Activated CD4-positive, alpha-beta T cell treated with anti-CD3 and anti-CD28 coated beads, Interleukin-2, amount 10 ng/mL, durations not matched to agents 7 days and 5 days (primary cell): ENCODE measurements at places on chromosomes 2 and 18. TPM values are rescaled to one million over a fixed set of nuclear protein-coding genes. Genes with fewer than 3 reads are reported as not detected.

DNA sequence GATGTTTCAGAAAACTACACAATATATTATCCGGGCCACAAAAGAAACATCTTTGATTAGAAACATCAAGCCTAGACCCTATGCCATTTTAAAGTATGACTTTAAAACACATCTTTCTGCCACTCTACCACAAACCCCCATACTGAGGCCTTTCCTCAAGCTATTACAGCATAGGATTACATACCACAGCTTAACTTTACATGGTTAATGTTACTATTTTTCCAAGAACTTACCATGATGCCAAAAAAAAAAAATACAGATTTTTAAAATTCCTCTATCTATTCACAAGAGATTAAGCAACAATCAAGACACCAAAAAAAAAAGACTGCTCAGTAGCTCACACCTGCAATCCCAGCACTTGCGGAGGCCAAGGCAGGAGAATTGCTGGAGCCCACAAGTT lies 9.0 kb downstream of the NCKAP1 start:
- DNase-seq: no peak
- H3K36me3 ChIP-seq: no peaks in the 10 kb centered on the region
- H3K27ac ChIP-seq: no peak overlapping the region

The KCNG2 gene
- total RNA-seq: not detected

DNA sequence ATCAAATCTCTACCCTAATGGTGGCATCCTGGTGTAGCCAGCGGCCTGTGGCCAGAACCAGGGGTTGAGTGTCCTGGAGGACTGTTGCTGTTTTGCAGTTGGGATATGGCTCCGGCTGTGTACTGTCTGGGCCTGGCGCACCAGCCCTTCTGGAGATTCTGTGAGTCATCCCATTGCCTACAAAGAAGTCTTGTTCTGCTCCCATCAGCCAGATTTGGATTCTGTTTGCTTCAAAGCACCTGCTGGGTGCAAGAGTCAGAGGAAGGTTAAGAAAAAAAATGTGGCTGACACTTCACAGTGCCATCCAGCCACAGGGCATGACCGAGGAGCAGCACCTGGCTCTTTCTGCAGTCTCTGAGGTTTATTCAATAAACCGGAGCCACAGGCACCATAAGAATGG lies 41.0 kb upstream of the ASAP2 start:
- H3K27me3 ChIP-seq: peaks cover 6% of the 10 kb centered on the region
- H3K36me3 ChIP-seq: no peaks in the 10 kb centered on the region
- no peak overlapping the region for H3K27ac ChIP-seq
- H3K4me3 ChIP-seq: no peak overlapping the region

- H3K36me3 ChIP-seq: no peaks in the 10 kb centered on the region
- H3K4me1 ChIP-seq: no peaks in the 10 kb centered on the region
- no peak overlapping the region for H3K27ac ChIP-seq
Measured at GRCh38 chr18:45619062-45619825, 4.0 kb downstream of the SLC14A2 start.

DNA sequence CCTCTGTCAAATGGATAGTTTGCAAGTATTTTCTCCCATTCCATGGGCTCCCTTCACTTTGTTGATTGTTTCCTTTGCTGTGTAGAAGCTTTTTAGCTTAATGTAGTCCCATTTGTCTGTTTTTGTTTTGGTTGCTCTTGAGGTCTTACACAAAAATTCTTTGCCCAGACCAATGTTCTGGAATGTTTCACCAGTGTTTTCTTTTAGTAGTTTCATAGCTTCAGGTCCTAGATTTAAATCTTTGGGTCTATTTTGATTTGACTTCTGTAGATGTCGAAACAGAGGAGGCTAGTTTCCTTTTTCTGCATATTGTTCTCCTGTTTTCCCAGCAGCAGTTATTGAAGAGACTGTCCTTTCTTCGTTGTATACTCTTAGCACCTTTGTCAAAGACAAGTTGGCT lies 351.6 kb downstream of the PTPRM start:
- H3K4me3 ChIP-seq: no peak overlapping the region
- H3K27ac ChIP-seq: no peak overlapping the region
- H3K27me3 ChIP-seq: peaks cover 4% of the 10 kb centered on the region
- DNase-seq: no peak
- no peaks in the 10 kb centered on the region for H3K4me1 ChIP-seq

DNA sequence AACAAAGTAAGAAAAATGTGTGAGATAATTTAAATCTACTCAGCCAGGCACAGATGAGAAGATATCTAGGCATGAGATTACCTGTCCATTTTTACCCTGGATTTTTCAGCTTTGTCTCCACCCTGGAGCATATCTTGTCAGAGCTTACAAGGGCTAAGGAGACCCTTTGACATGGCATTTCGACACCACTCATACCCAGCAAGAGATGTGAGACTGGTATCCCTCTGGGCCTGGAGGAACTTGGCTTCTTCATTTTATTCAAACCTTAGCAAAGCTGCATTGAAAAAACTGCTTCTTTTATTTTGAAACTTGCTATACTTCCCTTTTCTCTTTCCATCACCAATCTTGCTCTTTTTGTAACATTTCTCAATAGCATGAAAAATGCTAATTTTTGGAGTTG lies 194.9 kb upstream of the HNMT start:
- no peak overlapping the region for H3K27ac ChIP-seq
- H3K4me3 ChIP-seq: no peak overlapping the region
- no peaks in the 10 kb centered on the region for H3K36me3 ChIP-seq
- no peaks in the 10 kb centered on the region for H3K27me3 ChIP-seq

The IL36A gene
- total RNA-seq: not detected

DNA sequence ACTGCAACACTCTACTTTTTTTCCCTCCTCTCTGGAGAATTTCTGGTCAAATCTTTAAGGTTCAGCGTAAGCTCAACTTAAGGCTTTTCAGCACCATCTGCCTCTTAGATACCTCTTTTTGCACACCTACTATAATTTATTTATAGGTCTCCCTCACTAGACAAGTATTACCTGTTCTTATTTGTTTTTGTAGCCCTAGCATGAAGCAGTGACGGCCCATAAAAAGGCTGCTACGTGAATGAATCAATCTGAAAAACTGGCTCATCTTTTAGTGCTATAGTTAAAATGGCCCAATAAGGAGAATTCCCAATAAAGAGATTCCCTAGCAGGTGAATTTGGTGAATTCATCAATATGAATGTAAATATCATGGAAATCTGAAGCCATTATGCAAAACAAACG lies 6.5 kb downstream of the RNF149 start:
- DNase-seq: no peak
- no peak overlapping the region for H3K27ac ChIP-seq
- H3K36me3 ChIP-seq: peaks cover 74% of the 10 kb centered on the region

- H3K36me3 ChIP-seq: no peaks in the 10 kb centered on the region
- no peaks in the 10 kb centered on the region for H3K4me1 ChIP-seq
- no peaks in the 10 kb centered on the region for H3K27me3 ChIP-seq
- no peak overlapping the region for H3K4me3 ChIP-seq
- no peak overlapping the region for H3K27ac ChIP-seq
Measured at GRCh38 chr2:175431101-175431946, 249.8 kb upstream of the ATP5MC3 start.

- peaks cover 51% of the 10 kb centered on the region for H3K36me3 ChIP-seq
- H3K27me3 ChIP-seq: no peaks in the 10 kb centered on the region
- peaks cover 38% of the 10 kb centered on the region for H3K4me1 ChIP-seq
- H3K4me3 ChIP-seq: no peak overlapping the region
- DNase-seq: no peak
Measured at GRCh38 chr2:64108666-64109241, 35.5 kb downstream of the PELI1 start.

The HNRNPA3 gene
- 318 TPM for total RNA-seq

DNA sequence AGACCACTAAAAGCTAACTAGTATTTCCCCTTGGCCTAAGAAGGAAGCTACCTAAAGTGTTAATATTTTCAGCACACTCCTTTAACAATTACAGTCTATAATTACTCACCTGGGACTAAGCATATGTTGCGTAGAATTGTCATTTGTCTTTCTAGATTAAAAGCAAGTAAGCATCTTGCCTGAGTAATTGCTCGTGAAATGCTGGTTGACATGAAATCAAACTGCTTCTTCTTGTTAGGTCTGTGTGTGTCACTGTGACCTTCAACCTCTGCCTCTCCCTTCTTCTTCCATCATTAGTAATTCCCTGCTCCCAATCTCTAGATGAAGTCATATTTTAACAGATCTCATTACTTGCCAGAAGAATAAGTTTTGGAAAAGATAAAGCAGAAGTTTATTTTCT lies 212.2 kb downstream of the XIRP2 start:
- H3K36me3 ChIP-seq: no peaks in the 10 kb centered on the region
- H3K4me1 ChIP-seq: no peaks in the 10 kb centered on the region
- no peak for DNase-seq
- no peak overlapping the region for H3K27ac ChIP-seq
- no peaks in the 10 kb centered on the region for H3K27me3 ChIP-seq

The SLC4A3 gene
- total RNA-seq: not detected

DNA sequence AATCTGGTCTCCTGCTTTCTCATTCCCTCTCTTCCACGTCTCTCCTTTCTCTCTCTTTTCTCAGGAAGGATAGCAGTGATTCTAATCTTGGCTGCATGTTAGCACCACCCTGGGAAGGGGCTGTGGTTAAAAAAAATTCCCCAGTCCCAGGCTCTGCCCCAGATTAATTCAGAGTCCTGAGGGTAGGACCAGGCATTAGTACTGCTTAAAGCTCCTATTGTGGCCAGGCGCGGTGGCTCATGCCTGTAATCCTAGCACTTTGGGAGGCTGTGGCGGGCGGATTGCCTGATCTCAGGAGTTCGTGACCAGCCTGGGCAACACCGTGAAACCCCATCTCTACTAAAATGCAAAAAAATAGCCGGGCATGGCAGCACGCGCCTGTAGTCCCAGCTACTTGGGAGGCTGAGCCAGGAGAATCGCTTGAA lies 35.4 kb upstream of the EML4 start:
- H3K4me3 ChIP-seq: peak overlapping the region; percentile 62
- H3K4me1 ChIP-seq: peaks cover 84% of the 10 kb centered on the region
- H3K27ac ChIP-seq: peak overlapping the region; percentile 98
- no peak for DNase-seq
- H3K36me3 ChIP-seq: peaks cover 5% of the 10 kb centered on the region
- H3K27me3 ChIP-seq: no peaks in the 10 kb centered on the region

The SMIM21 gene
- total RNA-seq: not detected

GRCh38 chr2:32812316-32812715 lies 134.4 kb upstream of the LTBP1 start:
- no peak overlapping the region for H3K4me3 ChIP-seq
- no peak for DNase-seq
- no peaks in the 10 kb centered on the region for H3K27me3 ChIP-seq
- no peak overlapping the region for H3K27ac ChIP-seq
- no peaks in the 10 kb centered on the region for H3K4me1 ChIP-seq
- peaks cover 6% of the 10 kb centered on the region for H3K36me3 ChIP-seq

- no peaks in the 10 kb centered on the region for H3K4me1 ChIP-seq
- DNase-seq: no peak
- no peaks in the 10 kb centered on the region for H3K27me3 ChIP-seq
- H3K4me3 ChIP-seq: no peak overlapping the region
Measured at GRCh38 chr2:120561379-120562035, 174.2 kb upstream of the GLI2 start.

The KIAA2012 gene
- total RNA-seq: not detected

DNA sequence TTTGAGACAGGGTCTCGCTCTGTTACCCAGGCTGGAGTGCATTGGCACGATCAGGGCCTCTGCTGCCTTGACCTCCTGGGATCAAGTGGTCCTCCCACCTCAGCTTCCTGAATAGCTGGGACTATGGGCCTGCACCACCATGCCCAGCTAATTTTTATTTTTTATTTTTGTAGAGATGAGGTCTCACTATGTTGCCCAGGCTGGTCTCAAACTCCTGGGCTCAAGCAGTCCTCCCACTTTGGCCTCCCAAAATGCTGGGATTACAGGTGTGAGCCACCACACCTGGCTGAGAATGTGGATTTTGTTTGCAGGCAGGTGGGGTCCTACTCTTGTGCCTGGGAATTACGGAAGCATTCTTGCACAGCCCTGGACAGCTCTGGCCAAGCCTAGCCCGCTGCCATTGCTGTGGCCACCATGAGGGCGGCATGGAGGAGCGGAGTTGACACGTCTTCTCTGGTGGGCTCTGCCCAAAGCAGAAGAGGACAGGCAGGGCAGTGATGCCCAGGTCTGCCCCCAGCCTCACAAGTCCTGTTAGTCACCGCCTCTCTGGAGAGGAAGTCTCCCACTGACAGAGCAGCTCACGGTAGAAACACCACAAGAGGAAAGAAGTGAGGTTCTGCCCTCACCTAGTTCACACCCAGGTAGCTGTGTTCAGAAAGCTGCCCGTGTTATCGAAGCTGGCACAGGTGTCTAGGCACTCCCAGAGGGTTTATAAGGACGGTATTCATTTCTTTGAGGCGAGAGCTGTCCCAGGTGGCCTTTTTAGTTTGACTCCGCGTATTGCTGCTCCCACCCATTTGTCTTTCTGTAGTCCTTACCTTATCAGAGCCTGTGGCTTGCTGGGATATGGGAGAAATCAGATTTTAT lies 46.2 kb downstream of the ARMC9 start:
- no peaks in the 10 kb centered on the region for H3K27me3 ChIP-seq
- H3K4me1 ChIP-seq: no peaks in the 10 kb centered on the region
- no peak overlapping the region for H3K27ac ChIP-seq
- no peak overlapping the region for H3K4me3 ChIP-seq
- no peaks in the 10 kb centered on the region for H3K36me3 ChIP-seq
- DNase-seq: no peak

The FOXI3 gene
- not detected for total RNA-seq

The UGT1A10 gene
- not detected for total RNA-seq

The ZNF892 gene
- 4.0 TPM for total RNA-seq

DNA sequence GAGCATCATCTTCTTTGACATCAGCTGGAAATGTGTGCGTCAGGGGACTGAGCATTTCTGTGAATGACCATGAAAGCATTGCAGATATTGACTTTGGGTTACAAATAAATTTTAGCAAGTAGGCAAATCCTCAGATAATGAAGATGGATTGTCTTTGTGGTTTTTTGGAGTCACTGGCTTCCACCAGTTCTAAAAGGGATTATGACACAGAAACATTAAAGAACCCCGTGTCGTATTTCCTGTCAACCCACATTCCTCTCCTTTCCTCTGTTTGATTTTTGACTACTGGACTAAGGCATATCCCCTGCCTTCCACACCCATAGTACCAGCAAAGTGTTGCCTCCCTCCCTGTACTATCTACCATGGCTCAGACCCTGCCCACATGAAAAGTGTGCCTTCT lies 268.1 kb downstream of the MYO3B start:
- H3K27ac ChIP-seq: no peak overlapping the region
- no peaks in the 10 kb centered on the region for H3K27me3 ChIP-seq
- no peaks in the 10 kb centered on the region for H3K36me3 ChIP-seq
- no peak overlapping the region for H3K4me3 ChIP-seq
- H3K4me1 ChIP-seq: no peaks in the 10 kb centered on the region
- DNase-seq: no peak

- H3K4me3 ChIP-seq: no peak overlapping the region
- H3K27me3 ChIP-seq: no peaks in the 10 kb centered on the region
- H3K36me3 ChIP-seq: peaks cover 14% of the 10 kb centered on the region
Measured at GRCh38 chr2:33552758-33553461, 46.2 kb downstream of the FAM98A start.
